ENCODE measurements at places on chromosomes 3 and 15.

DNA sequence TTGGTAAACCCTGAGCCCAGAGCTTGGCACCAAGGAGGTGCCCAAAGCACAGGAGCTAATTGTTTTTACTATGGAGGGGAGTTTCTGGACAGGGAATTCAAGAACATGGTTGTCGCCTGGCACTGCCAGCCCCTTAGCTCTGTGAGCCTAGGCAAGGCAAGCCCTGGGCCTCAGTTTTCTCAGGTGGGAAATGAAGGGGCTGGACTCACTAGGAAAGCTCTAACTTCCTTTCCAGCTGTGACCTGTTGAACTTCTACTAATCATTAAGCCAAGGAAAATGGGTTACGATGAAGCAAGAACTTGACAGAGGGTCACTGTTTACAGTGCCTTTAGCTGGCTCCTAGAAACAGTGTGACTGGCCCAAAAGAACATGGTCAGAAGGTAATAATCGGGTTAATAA is 277.2 kb downstream of the SHQ1 start:
- no peak for DNase-seq

DNA sequence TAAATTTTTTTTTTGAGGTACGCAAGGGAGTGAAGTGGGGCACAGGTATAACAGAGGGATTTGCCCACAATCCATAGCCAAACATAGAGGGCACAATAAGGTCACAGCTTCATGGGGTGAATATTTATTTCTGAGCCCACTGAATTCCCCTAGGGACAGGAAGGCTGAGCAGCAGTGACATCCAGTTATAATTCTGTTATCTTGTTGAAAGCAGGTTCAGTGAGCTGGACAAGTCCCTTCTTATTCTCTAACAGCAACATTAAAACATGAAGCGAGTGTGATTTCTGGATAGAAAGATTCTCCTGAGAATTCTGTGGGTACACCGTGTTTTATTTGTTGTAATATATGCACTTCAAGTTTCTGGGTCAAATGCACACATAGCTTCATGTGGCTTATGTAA is 538.2 kb downstream of the NAALADL2 start:
- DNase-seq = no peak

DNA sequence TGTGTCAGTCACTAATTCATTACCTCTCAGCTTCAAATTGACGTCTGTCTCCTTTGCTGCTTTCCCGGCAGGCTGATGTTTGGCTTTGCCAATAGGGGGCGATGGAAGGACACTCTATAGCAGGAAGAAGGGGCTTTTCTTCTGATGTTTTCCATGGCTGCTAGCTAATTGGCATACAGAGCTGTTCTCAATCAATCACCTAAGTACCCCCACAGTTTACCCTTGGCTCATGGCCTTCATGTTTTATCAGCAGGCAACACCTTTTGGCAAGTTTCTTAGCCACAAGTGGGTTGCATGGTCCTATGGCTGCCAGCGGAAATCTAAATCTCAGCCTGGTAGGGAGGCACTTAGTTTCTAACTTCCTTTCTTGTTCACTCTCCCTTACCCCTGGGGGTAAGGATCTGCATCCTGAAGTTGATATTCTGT is 45.0 kb downstream of the ESYT3 start:
- no peak for DNase-seq

GRCh38 chr3:33578325-33579177 is 138.3 kb upstream of the UBP1 start:
- DNase-seq = no peak

DNA sequence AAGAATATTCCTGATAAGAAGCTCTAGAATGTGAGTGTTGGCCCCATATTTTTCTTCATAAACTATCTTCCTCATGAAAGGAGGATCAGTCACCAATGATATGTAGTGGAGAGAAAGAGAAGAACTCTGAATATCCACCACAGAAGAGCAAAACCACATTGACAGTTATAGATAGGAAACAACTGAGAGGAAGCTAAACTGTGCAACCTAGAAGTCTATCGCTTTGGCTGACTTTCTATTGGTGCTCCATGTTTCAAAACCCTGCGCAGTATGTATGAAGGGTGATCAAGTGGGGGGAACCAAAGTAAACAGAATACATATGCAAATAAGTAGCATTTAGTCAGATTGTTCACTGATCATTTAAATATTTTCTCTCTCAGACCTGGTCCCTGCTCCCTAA is 41.0 kb upstream of the ZNF280D start:
- DNase-seq = no peak

DNA sequence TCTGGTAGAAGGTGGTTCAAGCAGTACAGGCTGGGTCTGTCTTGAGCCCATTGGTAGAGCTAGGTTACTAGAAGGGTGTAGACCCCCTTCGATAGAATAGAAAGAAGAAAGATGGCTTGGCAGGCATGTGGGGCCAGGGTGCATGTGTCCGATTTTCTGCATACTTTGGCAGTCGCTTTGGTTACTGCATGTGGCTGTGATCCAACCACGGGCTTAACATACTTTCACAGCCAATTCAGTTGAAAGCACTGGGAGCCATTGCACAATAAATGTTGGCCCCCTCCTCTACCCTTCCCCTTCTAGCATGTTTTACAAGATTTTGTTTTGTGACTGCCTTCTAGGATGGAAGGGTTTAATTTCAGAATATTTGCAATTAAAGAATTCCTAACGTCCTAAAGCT is 7.2 kb downstream of the ARID3B start:
- no peak for DNase-seq
